NCI-H345 (cell line): ENCODE measurements at places on chromosomes 12 and 14.

DNA sequence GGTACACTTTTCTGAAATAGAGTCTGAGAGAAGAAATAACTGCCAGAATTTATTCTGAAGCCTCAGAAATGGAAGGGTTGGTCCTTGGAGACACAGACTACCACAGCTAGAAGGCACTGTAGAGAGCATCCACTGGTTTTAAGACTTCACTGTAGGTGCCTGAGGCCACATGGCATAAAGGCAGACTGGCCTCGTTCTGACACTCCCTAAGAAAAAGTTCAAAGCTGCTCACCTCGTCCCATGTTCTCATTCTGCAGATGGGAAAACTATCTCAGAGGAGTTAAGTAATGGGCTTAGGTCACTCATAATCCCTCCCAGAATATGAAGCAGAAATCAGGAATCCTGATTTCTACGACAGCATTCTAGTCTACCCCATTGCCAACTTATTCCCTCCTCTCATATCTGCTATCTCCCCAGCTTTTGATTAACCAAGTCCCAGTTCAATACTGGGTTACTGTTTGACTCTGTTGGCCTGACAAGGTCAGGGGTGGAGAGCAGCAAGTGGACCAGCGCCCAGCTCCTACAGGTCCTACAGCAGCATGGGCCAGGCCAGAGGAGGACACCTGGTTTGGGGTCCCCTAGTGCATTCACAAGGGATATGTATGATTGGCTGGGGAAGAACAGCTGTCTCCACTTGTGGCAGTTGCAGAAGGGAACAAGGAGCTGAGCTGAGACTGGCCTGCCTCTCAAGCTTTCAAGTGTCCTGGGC is 3.7 kb downstream of the ITGA5 start:
- no peak for DNase-seq

DNA sequence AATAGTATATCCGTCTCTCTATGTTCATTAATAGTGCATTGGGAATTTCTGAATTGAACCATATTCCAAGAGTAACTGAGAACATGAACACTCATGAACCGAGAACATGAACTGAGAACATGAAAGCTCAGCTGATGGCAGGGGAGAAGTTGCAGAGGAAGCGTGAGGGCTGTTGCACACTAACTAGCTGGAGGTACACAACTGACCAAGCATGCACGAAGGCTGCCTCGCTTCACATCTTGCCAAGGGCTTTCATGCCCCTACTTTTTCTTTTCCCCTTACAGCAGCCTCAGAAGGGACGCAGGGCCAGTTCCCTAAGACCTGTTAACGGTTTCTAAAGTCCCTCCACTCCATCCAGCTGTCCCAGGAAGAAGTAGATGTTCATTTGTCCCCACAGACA is 4.3 kb downstream of the RNASE1 start:
- no peak for DNase-seq

DNA sequence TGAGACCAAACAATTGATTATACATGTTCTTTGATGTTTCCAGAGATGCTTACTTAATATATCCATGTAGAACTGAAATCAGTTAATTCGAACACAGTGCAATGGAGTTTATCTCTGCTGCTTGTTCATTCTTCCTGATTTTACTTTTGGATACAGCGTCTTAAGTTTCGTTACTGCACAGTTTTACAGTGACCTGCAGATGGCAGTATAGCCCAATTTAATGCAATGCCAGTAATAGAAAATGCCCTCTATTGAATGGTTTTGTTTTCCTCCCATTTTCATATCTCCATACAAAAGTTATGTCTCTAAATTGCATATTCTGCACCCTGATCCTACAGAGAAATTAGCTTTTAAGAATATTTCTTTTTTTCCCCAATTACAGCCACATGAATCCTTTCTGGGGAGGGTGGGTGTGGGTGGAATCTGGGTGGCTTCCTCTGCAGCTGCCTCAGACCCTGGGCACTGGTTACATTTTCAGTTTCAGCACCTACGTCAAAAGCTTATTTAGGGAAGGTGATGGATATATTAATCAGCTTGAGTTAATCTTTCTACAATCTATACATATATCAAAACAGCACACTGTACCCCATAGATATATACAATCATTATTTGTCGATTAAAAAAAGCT is 101.1 kb upstream of the DCD start:
- DNase-seq: peak; percentile 53

DNA sequence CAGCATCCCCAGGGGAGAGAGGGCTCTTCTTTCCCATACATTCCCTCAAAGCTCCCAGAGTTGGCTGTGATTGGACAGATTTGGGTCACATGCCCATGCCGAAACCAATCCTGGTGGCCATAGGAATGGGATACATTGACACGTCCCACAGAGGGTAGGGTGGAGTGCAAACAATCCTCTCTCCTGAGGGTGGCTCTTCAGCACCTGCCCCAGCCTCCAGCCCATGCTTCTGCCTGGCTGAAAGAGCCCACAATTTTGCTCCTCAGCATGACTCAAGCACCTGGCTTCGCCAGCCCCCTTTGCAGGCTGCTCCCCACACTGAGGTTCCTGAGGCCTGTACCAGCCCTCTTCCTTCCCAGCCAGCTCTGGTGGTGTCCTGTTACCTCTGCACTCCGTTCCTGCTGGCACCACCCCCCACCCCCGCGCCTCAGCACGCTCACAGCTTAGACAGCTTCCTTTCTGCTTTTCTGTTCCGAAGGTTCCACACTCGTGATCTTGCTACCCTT is 71.7 kb downstream of the CCDC92 start:
- DNase-seq: no peak
